ENCODE measurements at places on chromosomes 7 and 10. TPM values are rescaled to one million over a fixed set of nuclear protein-coding genes. Genes with fewer than 3 reads are reported as not detected.
A peak's percentile ranks its signal among the peaks of the same experiment; 100 is the strongest.

DNA sequence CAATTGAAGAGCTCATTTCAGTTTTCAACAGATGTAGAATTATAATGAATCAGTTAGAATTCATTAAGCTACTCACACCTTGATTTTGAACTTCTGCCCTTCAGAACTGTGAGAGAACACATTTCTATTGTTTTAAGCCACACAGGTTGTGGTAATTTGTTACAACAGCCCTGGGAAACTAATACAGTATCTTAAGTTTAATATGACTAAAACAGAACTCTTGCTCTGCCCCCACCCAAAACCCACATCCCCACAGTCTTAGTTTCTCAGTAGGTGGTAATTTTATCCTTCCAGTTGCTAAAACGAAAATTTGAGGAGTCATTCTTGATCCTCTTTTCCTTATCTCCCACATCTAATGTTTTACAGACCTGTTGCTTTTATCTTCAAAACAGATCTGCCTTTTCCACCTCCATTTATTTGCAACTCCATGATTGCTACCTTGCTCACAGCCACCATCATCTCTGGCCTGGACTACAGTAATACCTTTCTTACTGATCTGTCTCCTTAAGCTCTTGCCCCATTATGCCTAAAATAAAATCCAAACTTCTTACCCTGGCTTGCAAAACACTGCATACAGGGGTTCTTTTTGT, 72.8 kb upstream of the NXPH1 start:
- no peak overlapping the region for H3K4me3 ChIP-seq
- no peaks in the 10 kb centered on the region for H3K27me3 ChIP-seq
- peaks cover 15% of the 10 kb centered on the region for H3K36me3 ChIP-seq
- no peak for DNase-seq

Gene EPO
- total RNA-seq = 0.44 TPM

DNA sequence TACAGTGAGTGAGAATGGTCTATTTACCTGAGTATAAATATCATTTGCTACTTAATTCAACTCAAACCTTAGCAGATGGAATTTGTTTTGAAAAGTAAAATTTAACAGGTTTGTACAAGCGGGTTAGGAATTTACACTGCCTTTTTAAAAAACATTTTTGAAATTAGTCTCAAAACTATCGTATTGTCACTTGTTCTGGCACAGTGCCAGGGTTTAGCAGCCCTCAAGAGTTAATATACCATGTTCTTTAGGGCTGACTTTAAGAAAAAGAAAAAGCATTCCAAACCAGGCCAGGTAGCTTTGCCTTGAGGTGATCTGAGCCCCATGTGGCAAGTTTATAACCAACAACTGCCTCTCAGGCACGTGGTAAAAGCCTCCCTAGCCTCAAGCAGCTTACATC, 17.8 kb downstream of the CCNJ start:
- H3K4me3 ChIP-seq = no peak overlapping the region
- no peaks in the 10 kb centered on the region for H3K4me1 ChIP-seq
- peaks cover 35% of the 10 kb centered on the region for H3K36me3 ChIP-seq
- H3K27me3 ChIP-seq = no peaks in the 10 kb centered on the region
- no peak for DNase-seq

Gene EBF3
- 0.04 TPM for total RNA-seq

DNA sequence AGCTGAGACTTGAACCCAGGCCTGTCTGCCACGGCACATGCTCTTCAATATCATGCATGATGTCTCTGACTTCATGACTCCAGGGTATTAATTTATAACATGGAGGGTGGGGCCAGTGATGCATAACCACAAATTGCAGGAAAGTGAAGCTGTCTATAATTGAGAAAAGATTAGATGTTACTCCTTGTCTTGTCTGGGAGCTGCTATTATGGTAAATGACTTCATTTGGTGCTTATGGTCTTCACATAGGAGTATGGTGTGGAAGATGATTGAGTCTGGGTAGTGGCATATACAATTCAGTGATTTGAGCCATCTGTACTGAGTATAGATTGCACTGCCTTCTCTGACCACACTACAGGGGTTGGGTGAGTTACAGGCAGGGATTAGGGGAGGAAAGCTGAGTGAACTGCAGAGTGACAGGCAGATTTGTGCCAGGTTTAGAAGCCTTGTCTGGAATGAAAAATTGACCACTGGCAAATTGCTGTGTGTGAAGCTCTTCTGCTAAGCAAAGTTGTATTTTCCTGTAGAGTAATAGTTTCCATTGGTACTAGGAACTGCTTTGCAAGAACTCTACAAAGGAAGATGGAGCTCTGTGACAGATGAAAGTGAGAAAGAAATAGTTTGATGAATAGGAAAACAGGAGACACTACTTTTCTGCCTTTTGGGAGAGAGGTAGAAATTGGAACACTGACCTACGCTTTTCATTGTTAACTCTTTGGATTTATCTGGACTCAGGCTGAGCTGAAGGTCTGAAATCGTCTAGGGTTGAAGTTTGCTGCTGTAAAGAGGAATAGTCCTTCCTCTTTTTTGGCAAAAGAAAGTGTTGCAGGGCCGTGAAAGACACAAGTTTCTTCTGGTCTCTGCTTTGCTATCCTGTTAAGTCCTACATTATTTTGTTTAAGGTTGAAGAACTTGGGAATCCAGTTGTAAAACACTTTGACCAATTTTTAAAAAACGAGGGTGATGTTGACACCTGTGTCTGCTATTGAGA, 2.7 kb downstream of the SND1 start:
- H3K4me1 ChIP-seq = no peaks in the 10 kb centered on the region
- H3K27me3 ChIP-seq = no peaks in the 10 kb centered on the region
- H3K4me3 ChIP-seq = peak overlapping the region; percentile 100
- no peak overlapping the region for H3K27ac ChIP-seq
- H3K36me3 ChIP-seq = peaks cover 30% of the 10 kb centered on the region

DNA sequence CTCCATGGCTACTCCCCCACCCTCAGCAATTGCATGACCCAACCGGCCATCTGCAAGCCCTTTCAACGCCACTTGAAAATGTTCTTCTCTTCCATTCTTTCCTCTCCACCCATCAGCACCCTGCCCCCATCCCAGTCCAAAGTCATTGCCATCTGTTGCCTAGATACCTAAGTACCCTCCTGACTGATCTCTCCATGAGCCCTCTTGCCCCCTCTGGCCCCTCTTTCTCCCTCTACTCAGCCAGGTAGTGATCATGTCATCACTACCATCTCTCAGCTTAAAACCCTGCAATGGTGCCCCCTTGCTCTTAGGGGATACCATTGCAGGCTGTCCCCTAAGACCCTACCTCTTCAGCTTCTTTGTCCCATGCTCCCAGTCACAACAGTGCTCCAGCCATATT, 30.5 kb upstream of the BTRC start:
- no peak overlapping the region for H3K4me3 ChIP-seq
- no peak overlapping the region for H3K27ac ChIP-seq
- peak; percentile 38 for DNase-seq
- no peaks in the 10 kb centered on the region for H3K4me1 ChIP-seq
- peaks cover 5% of the 10 kb centered on the region for H3K36me3 ChIP-seq

GRCh38 chr7:142873281-142873784, 12.2 kb downstream of the TRPV6 start:
- no peak overlapping the region for H3K4me3 ChIP-seq
- no peak overlapping the region for H3K27ac ChIP-seq
- no peaks in the 10 kb centered on the region for H3K27me3 ChIP-seq

DNA sequence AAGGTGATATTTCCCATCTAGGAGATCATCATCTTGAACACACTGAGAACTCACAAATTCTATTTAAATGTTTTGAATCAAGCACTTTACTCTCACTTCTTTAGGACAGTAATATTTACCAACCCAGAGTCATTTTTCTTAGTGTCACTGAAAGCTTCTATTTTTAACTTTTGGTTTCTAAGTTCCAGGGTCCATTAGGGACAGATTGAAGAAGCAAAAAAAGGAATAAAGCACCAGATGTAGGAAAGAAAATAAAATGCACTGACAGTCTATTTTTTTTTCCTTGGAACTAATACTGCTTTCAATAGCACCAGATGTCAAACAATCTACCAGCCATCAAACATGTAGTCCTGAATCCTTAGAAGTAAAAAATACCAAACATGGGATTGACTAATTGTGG, 526.7 kb upstream of the LRRN3 start:
- no peak overlapping the region for H3K4me3 ChIP-seq
- DNase-seq = no peak
- no peak overlapping the region for H3K27ac ChIP-seq
- no peaks in the 10 kb centered on the region for H3K4me1 ChIP-seq
- H3K36me3 ChIP-seq = peaks cover 5% of the 10 kb centered on the region

GRCh38 chr10:69662173-69662877, 32.3 kb downstream of the FAM241B start:
- no peaks in the 10 kb centered on the region for H3K27me3 ChIP-seq
- no peak for DNase-seq
- no peak overlapping the region for H3K4me3 ChIP-seq
- no peak overlapping the region for H3K27ac ChIP-seq
- no peaks in the 10 kb centered on the region for H3K36me3 ChIP-seq
- H3K4me1 ChIP-seq = no peaks in the 10 kb centered on the region
